NCI-H1694 (cell line): ENCODE measurements at places on chromosomes 3 and 15.

- DNase-seq = no peak
These were observed 456.1 kb upstream of the IL12A start for GRCh38 chr3:159532577-159532976.

GRCh38 chr15:68782589-68783161 is 38.0 kb downstream of the ANP32A start:
- DNase-seq = no peak

GRCh38 chr3:185658504-185658912 is 72.4 kb downstream of the SENP2 start:
- no peak for DNase-seq

- no peak for DNase-seq
These were observed 157.7 kb downstream of the CGGBP1 start for GRCh38 chr3:87901141-87901540.

DNA sequence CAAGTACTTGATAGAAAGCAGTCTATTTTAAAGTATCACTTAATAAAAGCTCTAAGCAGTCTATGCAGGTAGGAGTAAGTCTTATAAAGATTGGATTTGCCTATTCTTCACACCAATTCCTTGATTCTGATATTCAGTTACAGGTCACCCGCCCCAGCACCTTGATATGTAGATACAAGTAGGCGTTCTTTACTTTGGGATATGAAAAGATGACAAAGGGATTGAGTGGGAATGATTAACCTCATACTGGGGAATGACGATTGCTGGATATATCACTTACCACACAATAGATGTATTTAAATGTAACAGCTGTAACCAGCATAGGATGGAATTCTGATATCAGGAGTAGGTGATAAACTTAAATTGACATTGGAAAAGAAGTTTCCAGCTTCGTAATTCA is 47.1 kb downstream of the HHLA2 start:
- no peak for DNase-seq

DNA sequence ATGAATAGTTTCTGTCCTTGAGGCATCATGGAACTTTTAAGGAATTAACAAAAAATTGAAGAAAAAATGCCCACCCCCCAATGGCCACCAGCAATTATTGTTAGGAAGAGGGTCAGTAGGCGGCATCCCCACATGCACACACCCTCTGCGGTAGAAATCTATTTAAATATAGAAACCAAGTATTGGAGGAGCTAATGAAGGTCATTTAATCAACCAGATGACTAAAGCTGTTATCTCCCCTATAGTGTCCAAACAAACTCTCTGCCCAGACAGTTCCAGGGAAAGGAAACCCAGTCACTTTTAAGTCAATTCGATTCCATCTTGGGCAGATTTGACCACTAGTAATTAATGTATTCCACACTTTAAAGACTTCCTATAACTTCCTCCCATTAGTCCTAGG is 47.1 kb downstream of the DGKG start:
- DNase-seq = no peak

DNA sequence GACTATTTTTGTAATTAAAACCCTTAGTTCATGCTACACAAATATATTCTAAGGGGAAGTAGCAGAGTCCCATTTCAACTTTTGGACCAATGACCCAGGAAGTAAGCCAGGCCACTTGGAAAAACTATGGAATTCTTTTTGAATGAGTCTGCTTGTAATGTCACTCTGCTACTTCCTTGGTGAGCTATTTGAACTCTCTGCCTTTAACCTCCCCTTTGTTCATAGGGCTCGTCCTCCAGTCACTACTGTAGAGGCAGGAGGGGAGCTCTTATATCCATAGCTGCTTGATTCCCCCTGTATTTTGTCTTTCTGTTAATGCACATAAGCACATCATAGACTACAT is 119.6 kb downstream of the UACA start:
- DNase-seq = no peak

GRCh38 chr15:69021895-69022294 is 7.4 kb downstream of the NOX5 start:
- no peak for DNase-seq

GRCh38 chr15:40968290-40969085 is 15.2 kb downstream of the CHAC1 start:
- DNase-seq = no peak
